Caco-2 (cell line): ENCODE measurements at places on chromosomes 5 and 9.

GRCh38 chr9:90459321-90459720, 183.3 kb downstream of the DIRAS2 start:
- DNase-seq = no peak

DNA sequence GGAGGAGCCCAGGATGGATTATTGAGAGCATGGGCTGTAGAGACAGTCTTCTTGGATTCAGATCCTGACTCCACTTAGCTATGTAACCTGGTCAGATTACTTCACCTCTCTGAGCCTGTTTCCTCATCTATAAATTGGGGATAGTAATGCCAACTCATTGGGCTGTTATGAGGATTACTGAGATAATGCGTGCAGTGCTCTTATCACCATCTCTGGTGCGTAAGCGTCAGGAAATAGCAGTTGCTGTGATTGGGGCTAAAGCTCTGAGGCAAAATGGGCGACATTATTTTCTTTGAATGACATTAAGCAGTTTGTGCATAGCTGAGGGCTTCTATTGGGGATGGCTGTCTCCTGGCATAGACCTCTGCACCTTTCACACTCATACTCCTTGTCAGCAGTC, 995 bp upstream of the MSMP start:
- DNase-seq = no peak

GRCh38 chr5:147466360-147466980, 43.4 kb downstream of the DPYSL3 start:
- no peak for DNase-seq

GRCh38 chr9:109309282-109309681, 11.6 kb downstream of the EPB41L4B start:
- DNase-seq = no peak

DNA sequence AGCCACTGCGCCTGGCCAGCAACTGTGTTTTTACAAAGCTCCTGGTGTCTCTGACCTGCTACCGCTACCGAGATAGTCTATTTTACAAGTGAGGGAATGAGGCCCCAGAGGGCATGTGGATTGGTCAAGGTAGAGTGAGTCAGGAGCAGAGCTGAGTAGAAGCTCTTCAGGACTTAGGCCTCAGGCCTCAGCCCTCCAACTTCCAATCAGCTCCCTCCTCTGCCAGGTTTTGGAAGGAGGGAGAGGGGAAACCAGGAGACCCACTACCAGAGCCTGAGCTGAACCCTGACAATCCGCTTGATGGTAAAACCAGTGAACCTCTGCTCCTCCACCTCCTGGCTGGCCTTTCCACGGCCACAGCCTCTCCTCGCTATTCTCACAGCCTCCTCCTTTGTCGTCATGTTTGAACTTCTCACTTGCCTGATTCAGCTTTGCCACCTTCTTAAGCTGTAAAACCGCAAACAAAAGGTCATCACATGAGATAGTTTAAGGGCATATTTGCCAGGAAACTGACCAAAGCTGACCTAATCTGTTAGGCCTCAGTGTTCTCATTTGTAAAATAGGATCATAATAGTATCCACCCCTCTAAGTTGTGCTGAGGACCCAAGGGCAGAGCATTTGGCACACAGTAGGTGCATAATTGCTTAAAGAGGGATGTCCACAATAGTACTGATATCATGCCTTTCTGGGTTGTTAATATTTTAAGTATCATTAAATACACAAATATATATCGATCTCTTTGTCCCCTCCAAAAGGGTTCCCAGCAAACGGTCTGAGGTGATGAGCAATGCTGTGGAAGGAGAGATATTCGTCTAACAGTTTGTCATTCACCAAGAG, 1.7 kb downstream of the TRAF1 start:
- no peak for DNase-seq

- no peak for DNase-seq
These were observed 105.8 kb downstream of the DOCK2 start for GRCh38 chr5:169742771-169743296.

DNA sequence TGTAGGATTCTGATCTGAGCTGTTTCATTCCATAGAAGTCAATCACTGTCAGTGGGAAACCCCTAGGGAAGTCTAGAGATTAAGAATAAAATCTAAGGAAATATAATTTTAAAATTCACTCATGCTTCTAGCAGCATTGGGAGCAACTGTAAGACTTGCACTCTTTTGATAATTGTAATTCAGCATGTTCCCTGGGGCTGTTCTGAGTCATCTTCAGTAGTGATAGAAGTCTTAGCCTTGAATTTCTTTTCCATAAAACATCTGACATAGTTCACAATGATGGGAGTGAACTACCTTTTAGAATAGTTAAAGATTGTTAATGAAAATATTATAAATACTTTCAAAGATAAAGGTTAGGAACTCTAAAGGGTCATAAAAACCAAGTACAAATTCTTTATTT, 935.8 kb downstream of the DTWD2 start:
- DNase-seq = no peak

- no peak for DNase-seq
These were observed 1.6 kb upstream of the SMIM15 start for GRCh38 chr5:61163905-61164304.

DNA sequence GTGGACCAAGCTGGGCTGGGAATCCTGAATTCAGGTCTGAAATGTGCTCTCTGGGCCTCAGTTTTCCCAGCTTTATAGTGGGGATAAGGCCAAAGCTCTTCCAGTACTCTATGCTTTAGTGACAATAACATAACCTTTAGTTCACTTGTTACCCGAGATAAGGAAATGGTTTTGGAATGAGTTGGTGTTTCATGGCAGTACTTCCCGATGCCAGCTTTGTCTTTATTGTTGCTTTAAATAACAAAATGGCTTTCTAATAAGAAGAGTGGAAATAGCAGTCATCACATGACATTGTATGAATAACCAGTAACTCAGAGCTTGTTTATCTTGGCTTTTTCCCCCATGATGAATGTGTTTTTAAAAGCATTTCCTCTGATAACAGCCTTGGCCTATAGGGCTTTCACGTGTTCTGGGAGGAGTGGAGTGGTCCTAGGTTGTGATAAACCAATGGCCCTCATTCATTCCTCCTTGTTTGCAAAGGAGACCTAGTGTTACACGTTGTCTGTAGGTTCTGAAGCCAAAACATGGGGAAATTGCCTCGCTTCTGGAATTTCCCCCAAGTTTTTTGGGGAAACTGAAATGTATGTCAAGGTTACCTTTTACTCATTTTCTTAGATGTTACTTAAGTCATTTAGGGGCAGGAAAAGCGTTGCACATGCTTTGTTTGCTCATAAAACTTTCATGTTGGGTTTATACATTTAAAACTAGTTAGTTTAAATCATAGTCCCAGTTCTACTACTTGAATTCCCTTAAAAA, 53.7 kb downstream of the ZNF618 start:
- no peak for DNase-seq

DNA sequence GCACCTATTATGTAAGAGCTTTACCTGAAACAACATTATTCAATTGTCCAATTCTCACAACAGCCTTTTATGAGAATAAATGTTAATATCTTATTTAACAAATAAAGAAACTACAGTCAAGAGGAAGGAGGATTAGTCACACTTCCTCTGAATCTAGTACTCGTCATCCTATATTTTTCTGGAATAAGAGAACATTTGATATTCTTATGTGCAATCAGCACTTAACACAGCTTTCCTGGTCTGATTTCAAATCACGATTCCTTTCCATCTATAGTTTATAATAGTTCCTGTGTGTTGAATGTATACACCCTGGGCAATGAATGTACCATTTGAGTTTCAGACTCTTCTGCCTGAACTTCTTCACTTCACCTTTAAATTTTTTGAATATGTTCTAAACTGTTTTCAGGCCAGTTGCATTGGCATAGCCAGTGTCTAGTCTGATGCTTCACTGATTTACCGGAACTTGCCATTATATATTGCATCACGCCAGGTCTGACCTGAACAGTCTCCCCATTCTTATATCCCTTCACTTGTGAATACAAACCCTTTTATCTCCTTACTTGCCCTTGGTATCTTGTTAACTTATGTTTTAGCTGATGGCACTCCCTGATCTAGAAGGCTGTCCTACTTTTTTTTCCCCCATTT, 698.3 kb downstream of the MAT2B start:
- DNase-seq = no peak

GRCh38 chr5:172007175-172008110, 1.0 kb upstream of the FBXW11 start:
- DNase-seq = no peak

DNA sequence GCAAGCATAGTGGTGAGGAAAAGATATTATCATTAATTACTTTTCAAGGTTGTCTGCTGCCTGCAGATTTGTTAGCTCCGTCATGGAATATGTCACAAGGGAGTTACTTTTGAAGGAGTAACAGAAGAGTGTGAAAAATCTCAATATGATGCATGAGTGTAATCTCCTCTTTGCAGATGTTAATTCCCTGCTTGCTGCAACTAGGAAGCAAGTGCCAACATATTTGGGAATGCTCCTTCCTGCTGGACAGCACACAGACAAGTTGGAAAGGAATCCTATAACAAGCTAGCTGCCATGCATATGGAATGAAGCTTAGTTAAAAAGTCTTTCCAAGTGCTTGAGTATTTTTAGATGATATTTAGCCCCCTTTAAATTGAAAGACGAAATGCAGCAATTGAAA, 2023.6 kb upstream of the CDH6 start:
- no peak for DNase-seq

- DNase-seq = no peak
These were observed 40.9 kb downstream of the TJP2 start for GRCh38 chr9:69214939-69215338.

DNA sequence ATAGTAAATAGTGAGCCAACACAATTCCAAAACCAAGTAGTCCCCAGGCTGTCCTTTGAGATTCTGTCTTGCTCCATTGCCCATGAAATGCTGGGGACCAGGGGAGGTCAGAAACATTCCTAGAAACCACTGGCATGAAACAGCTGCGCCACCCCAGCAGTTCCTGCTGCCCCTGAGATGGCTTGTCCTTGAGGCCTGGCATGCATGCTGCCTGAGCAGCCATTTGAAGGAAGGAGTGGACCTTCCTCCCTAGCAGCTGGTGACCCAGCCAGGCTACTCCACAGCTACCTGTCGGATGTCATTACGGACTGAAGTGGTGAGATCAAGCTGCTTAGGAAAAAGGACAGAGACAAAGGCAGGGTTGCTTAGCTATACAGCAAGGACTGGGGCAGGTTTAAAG, 260.6 kb downstream of the DENND1A start:
- no peak for DNase-seq

- peak; percentile 61 for DNase-seq
These were observed 71.1 kb downstream of the EHMT1 start for GRCh38 chr9:137689745-137690529.
